LNCaP clone FGC (cell line): ENCODE measurements at places on chromosomes 7 and 10.

DNA sequence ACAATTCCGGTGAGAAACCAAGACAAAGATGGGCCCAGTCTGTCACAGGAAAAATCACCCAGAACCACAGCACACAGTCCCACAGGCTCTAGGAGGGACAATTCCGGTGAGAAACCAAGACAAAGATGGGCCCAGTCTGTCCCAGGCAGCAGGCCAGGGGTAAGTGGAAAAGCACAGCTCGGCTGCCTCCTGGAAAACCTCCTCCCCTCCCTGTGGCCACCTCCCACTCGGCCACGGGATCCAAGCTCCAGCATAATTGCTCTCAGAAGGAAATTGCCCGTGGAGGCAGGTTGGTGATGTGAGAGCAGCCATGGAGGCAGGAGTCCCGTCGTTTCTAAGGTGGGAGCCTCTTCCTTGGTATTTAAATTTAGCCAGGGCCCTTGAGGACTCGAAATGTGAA is 95.7 kb downstream of the PLXNA4 start:
- DNase-seq = no peak

DNA sequence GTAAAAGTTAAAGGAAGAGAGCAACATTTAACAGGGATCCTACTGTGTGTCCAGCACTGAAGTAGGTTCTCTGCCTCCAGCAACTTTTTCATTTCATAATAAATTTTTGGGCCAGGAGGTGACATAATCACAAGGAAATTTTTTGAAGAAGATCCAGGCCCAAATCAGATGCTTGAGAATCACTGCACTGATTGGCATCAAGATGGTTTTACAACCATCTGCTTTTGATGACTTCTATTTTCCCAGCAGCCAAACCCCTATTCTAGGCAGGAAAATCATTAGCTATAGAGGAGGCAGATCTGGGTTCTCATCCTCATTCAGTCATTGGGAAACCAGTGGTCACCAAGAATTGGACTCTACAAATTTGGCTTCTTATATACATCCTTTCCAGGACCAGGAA is 79.0 kb downstream of the ARL4A start:
- DNase-seq = no peak

DNA sequence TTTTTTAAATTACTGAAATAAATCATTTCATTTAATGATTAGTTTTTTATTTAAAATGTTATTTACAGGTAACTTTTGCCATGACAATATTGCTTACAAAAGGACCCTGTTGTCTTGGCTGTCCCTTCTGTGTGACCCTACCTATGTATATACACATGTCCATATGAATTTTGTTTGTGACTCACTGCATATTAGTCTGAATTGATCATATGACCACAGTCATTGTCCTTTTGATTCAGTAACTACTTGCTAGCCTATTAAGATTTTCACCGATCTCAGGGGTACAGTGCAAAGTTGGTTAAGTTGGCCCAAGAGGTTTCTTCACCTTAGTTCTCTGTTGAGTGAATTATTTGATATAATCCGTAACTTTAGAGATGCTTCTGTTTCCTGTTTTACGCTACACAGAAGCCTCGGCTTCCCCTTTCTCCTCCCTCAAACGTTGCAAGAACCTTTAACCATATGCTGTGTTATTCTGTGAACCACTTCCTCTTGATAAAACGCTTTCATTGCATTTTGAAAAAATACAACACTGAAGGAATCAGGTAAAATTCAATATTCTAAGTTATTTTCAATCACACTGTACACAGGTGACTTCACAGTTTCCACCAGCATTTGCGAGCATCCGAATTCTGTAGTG is 43.9 kb downstream of the APBB1IP start:
- DNase-seq = no peak

- no peak for DNase-seq
Observed at GRCh38 chr10:25130906-25131305, 43.9 kb upstream of the GPR158 start.

- DNase-seq = no peak
Observed at GRCh38 chr10:67119651-67120050, 193.8 kb downstream of the LRRTM3 start.

GRCh38 chr10:25978771-25979170 is 44.7 kb downstream of the MYO3A start:
- no peak for DNase-seq

GRCh38 chr10:52335665-52336064 is 21.6 kb downstream of the DKK1 start:
- DNase-seq = no peak

DNA sequence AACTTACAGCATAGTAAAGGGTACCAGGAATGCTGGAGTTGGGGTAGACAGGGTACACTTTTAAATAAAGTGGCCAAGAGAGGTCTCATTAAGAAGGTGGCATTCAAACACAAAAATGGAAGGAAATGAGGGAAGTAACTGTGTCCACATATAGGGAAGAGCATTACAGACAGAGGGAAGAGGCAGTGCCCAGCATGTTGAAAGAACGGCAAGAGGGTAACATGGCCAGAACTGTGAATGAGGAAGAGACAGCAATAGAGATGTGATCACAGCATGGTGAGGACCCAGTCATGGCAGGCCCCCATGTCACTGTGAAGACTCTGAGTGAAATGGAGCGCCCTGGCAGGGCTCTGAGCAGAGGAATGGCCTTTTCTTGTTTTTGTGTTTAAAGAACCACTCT is 35.1 kb upstream of the ZNRF2 start:
- no peak for DNase-seq

DNA sequence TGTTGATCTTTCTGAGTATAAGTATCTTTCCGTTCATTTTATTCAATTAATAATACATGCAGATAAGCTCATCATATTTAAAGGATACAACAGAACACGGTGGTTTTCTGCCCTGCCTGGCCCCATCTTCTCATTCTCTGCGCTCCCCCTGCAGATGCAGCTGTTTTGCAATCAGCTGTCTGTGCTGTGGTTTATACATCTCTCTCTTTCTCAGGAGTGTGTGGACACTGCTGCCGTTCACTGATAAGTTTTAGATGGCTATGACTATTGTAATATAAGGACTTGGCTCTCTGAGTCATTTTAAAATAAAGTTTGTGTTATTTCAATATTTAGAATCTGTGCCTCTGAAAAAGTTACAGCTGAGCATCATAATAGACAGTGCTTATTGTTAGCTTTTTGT is 54.5 kb downstream of the CUL1 start:
- DNase-seq = no peak

- DNase-seq = no peak
Observed at GRCh38 chr10:113148071-113148825, 198.2 kb downstream of the TCF7L2 start.

DNA sequence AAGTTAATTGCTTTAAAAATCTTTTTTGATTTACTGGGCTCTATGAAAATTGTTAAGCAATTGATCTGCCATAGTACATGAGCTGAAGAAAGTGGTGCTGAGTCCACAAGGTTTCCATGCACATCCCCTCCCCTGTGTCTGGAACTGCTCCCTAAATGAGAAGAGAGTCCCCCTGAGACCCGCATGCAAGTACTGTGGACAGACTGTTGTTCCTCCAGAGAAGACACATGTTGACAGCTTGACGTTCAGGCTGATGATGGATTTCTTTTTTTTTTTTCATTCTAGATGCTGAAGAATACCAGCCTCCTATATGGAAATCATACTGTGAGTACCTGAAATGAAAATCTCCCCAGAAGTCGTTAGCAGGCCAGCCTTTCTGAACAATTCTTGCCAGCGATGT is 159.8 kb downstream of the CHN2 start:
- DNase-seq = no peak

GRCh38 chr7:108030516-108030915 is 27.6 kb upstream of the LAMB1 start:
- no peak for DNase-seq
